Cortex of kidney (tissue), 1 donor: ENCODE measurements at places on chromosomes 6 and 20.

DNA sequence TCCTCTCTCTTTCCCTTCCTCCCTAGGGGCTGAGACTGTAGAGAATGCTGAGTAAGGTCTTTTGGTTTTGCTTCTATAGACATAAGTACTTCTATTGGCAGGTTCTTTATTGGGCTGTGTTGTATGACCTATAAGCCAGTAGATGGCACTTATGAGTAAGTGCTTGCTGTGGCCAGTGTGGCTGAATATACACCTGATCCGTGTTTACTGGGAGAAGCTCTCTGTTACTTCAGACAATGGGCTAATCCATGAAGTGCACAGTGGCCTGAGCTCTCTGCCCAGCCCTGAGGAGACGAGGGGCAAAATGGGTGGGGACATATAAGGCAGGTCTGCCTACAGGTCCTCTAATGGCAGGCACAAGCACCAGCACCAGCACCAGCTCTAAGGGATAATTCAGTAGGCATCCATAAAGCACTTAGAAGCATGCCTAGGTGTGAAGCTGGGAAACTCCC lies 610.3 kb downstream of the RNF144B start:
- no peak for DNase-seq

- DNase-seq, result no peak
Measured at GRCh38 chr20:59572515-59572914, 31.8 kb upstream of the PHACTR3 start.

GRCh38 chr20:52210037-52210990 lies 18.7 kb upstream of the ZFP64 start:
- no peak for DNase-seq

DNA sequence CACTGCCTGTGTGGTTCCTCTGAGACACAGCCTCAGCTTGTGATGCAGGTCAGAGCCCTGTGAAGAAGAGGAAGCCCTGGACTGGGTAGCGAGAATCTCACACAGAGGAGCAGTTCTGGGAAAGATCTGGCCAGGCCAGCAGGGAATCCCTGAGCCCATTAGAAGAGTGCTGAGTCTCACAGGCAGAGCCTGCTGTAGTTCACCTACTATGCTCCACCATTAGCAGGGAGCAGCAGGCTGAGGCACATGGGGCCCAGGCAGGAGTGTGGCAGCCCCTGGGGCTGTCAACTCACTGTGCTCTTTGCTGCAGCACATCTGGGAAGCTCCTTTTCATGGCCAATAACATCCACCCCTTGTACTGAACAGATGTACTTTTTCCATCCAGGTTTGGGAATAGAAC lies 146.8 kb upstream of the B3GAT2 start:
- DNase-seq, result no peak

GRCh38 chr6:25086500-25087091 lies 150.8 kb upstream of the RIPOR2 start:
- no peak for DNase-seq

DNA sequence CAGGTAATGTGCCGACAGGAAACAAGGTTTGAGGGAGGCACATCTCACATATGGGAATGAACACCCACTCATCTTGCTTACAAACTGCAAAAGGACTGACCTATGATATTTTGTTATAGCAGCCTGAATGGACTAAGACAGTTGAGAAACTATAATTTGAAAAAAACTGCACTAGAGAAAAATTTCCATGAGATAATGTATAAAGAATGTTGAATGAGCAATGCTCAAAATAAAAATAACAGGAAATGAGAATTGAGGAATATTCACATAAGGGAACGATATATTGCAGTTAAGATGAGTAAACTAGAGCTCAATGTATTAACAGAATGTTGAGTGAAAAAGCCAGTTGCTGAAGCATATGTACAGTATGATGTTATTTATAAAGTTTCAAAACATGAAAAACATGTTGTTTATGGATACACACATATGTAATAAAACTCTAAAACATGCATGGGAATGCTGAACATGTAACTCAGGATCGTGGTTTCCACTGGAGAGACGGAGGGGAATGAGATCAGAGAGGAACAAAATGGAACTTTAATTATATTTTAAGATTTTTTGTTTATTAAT lies 6.3 kb upstream of the TBC1D22B start:
- no peak for DNase-seq

DNA sequence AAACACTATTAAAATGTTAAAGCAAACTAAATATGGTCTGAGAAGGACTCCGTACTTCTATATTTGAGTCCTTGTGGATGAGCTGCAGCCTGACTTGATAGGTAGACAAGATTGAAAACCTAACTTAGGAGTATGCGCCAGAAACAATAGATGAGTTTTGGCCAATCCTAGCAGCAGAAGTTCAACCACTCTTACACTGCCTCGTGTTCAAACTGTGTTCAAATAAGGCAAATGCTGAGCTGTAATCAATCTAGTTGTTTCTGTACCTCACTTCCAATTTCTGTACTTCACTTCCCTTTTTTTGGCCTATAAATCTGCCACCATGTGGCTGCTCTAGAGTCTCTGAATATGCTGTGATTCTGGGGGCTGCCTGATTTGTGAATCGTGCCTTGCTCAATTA lies 13.2 kb upstream of the SERINC1 start:
- DNase-seq, result no peak

- no peak for DNase-seq
Measured at GRCh38 chr20:20363434-20363798, 4.5 kb upstream of the INSM1 start.

GRCh38 chr20:39111359-39112177 lies 149.4 kb downstream of the DHX35 start:
- no peak for DNase-seq

DNA sequence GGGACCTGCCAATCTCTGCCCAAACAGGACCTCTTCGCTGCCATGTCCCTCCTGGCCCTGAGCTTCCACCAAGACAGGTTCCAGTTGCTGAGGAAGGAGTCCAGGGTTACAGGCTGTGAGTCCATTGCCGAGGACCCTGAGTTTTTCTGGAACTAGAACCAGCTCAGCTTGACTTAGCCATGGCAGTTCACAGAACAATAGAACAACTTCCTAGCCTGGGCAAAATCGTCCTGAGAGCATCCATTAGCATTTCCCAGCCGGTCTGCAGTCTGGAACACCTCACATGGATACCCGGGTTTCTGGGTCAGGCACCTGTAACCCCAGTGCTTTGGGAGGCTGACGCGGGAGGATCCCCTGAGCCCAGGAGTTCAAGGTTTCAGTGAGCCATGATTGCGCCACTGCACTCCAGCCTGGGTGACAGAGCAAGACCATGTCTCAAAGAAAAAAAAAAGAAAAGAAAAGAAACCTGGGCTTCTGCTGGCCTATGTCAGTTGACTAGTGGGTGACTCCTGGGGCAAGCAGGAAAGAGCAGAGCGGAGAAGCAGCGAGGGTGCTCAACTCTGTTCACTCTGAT lies 90.3 kb downstream of the TCP11 start:
- no peak for DNase-seq

GRCh38 chr20:53664121-53664520 lies 70.5 kb upstream of the ZNF217 start:
- no peak for DNase-seq

DNA sequence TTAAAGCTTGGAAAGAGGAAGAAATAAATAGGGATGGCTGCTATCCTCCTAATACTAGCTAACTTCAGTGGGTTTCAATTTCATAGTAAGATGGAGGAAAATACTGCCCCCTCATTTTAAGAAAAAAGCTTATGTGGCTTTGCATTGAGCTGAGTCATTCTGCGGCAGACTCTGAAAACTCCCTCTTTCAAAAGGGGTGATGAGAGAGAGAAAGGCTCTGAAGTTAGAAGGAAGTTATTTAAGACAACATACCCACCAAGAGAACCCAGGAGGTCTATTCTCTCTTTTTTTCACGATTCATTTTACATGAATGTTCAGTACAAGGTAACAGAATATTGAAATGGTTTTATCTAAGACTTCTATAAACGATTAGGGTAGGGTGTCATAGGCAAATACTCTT lies 4.5 kb downstream of the PRDM13 start:
- no peak for DNase-seq

DNA sequence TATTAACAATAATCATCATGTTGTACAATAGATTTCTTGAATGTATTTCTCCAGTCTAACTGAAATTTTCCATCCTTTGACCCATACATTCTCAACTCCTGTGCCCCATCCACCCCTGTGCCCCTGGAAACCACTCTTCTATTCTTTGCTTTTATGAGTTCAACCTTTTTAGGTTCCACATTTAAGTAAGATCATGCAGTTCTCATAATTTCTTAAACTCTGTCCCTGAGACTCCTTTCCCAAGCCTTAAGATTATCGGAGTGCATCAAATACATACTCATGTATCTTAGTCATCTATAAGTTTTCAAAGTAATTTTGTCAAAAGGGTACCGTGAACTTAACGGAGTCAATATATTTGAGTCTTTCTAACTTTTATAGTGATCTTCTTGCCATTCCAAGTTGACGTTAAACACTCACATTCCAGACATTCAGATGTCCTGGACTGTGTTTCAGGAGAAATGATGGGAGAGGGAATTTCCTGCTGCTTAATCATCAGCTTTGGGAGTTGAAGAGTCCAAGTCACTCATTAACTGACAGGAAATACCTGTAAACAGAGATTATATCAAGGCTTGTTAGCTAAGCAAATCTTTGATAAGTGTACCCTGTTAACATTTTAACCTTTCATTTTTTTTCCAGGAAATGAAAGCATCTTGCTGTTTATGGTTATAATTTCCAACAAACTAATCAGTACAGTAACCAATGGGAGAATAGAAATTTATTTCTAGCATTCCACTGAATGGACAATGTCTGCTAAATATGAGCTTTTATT lies 73.3 kb downstream of the ADGRG6 start:
- DNase-seq, result no peak

GRCh38 chr6:34536251-34536958 lies 19.7 kb downstream of the SPDEF start:
- no peak for DNase-seq

GRCh38 chr6:170258407-170258806 lies 32.5 kb downstream of the DLL1 start:
- no peak for DNase-seq

- no peak for DNase-seq
Measured at GRCh38 chr6:116111552-116112528, 11.2 kb downstream of the NT5DC1 start.

- DNase-seq, result no peak
Measured at GRCh38 chr6:167662075-167662880, 164.4 kb upstream of the AFDN start.

- no peak for DNase-seq
Measured at GRCh38 chr6:63764318-63764916, 128.8 kb downstream of the PHF3 start.

- DNase-seq, result no peak
Measured at GRCh38 chr6:35076997-35077712, 64.0 kb downstream of the TCP11 start.

GRCh38 chr6:25946631-25947030 lies 16.0 kb upstream of the TRIM38 start:
- no peak for DNase-seq

GRCh38 chr6:25279748-25280343 lies 672 bp downstream of the CARMIL1 start:
- DNase-seq, result no peak

- no peak for DNase-seq
Measured at GRCh38 chr20:23455639-23456038, 3.0 kb upstream of the CST11 start.

- DNase-seq, result no peak
Measured at GRCh38 chr6:90440586-90441283, 144.1 kb upstream of the BACH2 start.

- DNase-seq, result no peak
Measured at GRCh38 chr6:65545920-65546319, 161.1 kb downstream of the EYS start.

DNA sequence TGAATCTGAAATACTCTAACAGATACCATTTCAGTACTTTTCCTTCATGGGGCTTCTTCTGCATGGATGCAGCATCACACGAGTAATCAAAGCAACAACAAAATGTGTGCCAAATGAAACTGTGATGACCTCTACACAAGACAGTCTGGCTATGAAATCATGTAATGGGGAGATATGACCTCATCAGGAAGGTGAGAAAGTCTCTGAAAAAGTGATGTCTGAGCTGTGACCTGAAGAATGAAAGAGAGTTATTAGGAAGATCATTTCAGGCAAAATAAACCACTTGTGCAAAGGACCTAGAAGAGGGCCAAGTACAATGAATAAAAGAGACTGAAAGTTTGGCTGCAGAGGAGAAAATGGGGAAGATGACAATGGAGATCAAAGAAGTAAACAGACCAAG lies 182.8 kb downstream of the PTPRK start:
- DNase-seq, result no peak

GRCh38 chr6:24504649-24505586 lies 10.1 kb downstream of the ALDH5A1 start:
- DNase-seq, result no peak

GRCh38 chr6:26336355-26337198 lies 28.4 kb upstream of the BTN3A2 start:
- no peak for DNase-seq

- DNase-seq, result no peak
Measured at GRCh38 chr6:72422171-72422570, 199.7 kb upstream of the KCNQ5 start.

- no peak for DNase-seq
Measured at GRCh38 chr6:30006170-30007131, 54.6 kb upstream of the POLR1H start.

DNA sequence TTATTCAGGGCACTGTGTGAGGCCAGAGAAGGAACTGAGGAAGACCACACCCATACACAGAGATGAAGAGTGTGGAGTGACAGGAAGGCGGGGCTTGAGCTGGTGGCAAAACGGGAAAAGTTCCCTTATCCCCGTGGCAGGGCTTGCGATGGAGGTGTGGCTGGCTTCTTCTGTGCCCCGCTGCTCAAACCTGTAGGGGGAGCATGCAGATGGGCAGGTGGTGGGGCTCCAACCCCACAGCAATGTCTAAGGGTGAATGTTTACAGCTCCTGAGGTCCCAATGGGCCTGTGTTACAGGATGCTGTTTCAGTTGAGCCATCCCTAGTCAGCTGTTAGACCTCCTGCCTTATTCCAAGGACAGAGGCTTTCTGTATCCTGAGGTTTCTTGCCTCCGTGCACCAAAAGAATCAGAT lies 105.9 kb downstream of the LY86 start:
- no peak for DNase-seq

DNA sequence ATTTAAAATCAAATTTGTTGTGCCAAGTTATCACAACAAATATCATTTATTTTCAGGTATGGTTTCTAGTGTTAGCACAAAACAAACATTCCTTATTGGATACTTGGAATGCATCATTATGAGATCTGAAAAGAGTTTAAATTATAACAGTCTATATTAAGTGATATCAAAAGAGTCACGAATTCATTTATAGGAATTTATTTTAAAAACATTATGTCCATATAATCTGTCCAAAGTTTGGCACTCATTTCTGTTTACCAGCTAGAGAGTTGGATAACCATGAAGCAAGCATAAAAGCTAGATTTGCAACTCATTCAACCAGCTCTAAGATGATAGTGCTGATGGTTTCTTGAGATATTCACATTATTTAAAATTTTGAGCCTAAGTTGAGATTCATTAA lies 453.2 kb downstream of the DOK5 start:
- no peak for DNase-seq
